ENCODE measurements at places on chromosomes 16 and 17.

GRCh38 chr16:86343027-86343795 lies 167.1 kb upstream of the FOXF1 start:
- DNase-seq: no peak

DNA sequence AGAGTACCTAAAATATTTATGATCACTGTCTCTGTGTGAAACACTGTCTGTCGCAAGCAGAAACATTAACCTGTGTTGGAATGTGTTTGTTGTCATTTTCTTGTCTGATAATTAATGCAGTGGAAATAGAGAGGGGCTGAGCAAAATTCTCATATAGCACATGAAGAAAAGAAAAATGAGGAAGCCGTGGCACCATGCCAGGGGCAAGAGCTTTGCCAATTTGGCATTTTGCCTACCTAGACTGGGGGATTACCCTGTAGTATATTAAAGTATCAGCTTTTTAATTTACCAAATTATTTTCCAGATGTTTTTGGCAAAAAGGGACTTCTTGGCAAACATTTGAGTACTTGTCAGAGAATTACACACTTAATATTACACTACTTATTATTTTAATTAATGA lies 1326.6 kb upstream of the GOT2 start:
- peak; percentile 55 for DNase-seq

- DNase-seq: no peak
Observed at GRCh38 chr17:16994631-16995030, 22.7 kb upstream of the TNFRSF13B start.

GRCh38 chr17:68591583-68591982 lies 9.6 kb downstream of the FAM20A start:
- no peak for DNase-seq

DNA sequence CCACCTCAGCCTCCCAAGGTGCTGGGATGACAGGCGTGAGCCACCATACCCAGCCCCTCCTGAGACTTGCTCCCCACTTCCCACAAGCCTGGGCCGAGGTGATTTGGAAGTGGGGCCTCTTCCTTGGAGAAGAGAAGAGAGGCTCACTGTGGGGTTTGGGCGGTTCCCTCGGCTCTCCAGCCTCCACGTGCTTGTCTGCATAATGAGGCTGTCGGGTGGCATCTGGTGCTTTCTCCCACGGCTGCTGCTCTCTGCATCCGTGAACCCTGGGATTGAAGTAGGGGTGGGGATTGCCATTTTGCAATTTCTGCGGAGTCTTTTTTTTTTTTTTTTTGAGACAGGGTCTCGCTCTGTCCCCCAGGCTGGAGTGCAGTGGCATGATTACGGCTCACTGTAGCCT lies 101.4 kb downstream of the RAP1GAP2 start:
- no peak for DNase-seq

- no peak for DNase-seq
Observed at GRCh38 chr16:85462714-85463611, 150.2 kb upstream of the GSE1 start.

DNA sequence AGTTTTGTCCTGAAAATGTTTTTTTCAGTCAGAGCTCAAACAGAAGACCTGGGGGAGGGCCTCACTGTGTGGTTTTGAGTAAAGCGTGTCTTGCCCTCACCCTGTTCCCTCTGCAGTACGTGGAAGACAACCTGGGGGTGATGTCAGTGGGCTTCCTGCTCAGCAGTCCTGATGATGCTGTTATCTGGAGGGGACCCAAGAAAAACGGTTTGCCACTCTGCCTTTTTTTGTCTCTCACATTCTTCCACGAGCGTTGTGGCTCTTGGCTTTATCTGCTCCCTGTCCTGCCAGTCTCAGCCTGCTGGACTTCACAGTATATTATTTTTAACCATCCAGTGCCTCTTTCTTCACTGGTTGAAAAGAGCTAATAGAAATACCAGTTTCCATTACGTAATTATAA lies 12.9 kb downstream of the NUBP1 start:
- no peak for DNase-seq

- DNase-seq: no peak
Observed at GRCh38 chr17:75683583-75683982, 16.4 kb downstream of the SAP30BP start.

GRCh38 chr17:40345994-40346764 lies 18.4 kb downstream of the GJD3 start:
- no peak for DNase-seq

- no peak for DNase-seq
Observed at GRCh38 chr17:74460996-74461395, 5.4 kb upstream of the CD300A start.

- DNase-seq: no peak
Observed at GRCh38 chr17:11645426-11645825, 47.2 kb downstream of the DNAH9 start.

GRCh38 chr16:52799149-52799548 lies 252.2 kb upstream of the TOX3 start:
- no peak for DNase-seq
